Left cardiac atrium (tissue), 4 donors: ENCODE measurements at places on chromosomes 12 and 14. TPM values are rescaled to one million over a fixed set of nuclear protein-coding genes. Genes with fewer than 3 reads are reported as not detected.

- DNase-seq, result no peak
Observed at GRCh38 chr12:52441320-52441911, 7.2 kb upstream of the KRT75 start.

- DNase-seq, result no peak
Observed at GRCh38 chr12:92459850-92460249, 242.9 kb upstream of the PLEKHG7 start.

GRCh38 chr12:2853626-2854025, 3.2 kb downstream of the TEX52 start:
- DNase-seq, result peak; percentile 89

DNA sequence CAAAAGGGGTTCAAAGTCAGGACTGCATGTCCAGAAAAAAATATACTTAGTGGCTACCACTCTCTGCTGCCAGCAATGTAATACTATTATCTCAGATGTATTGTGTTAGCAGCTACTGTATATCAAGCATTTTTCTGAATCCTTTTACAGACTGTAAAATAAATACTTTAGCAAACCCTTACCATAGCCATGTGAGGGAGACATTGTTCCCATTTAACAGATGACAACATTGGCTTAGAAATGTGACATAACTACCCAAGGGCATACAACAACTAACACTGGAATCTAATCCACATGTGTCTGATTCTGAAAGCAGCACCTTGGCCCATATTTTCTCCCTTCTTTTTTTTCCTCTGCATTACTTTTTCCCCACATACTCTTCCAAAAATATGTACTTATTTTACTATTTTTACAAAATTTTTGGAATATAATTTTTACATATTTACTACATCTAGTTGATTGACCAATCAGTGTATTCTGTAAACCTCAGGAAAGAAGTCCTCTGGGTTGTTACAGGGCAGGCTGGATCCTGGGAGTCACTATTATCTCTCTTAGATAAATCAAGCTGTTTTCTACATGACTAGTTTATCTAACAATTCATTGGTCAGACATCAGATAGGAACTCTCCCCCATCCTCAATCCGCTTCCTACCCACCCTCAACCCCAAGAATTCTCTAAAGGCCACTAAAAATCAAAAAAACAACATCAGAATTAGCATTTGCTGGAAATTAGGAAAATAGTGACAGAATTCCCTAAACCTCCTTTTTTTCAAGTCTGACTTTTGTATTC, 154.1 kb downstream of the BTG1 start:
- no peak for DNase-seq

DNA sequence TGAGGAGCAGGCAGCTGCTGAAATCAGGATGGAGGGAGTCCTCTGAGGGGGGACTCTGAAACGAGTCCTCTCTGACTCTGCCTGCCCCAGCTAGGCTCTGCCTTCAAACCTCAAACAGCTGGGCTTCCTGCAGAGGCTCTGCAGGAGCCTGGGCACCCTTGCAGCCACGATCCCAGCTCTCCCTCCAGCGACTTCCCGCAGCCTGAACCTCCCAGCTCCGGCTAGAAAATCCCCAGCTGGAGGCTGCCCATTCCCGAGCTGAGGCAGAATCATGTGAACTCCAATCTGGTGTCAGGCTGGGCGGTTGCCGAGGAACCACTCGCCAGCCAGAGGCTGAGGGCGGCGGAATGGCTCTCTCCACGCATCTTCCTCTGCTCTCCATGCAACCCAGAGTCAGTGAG, at the start of gene GPR68:
Gene GPR68 (minus strand): TSS at position 204 of the 401 bp plus-strand sequence. CDS start 9,654 bp downstream, outside the sequence.
- DNase-seq, result peak; percentile 66

- DNase-seq, result peak; percentile 36
Observed at GRCh38 chr12:51183816-51184215, 10.9 kb upstream of the TFCP2 start.

DNA sequence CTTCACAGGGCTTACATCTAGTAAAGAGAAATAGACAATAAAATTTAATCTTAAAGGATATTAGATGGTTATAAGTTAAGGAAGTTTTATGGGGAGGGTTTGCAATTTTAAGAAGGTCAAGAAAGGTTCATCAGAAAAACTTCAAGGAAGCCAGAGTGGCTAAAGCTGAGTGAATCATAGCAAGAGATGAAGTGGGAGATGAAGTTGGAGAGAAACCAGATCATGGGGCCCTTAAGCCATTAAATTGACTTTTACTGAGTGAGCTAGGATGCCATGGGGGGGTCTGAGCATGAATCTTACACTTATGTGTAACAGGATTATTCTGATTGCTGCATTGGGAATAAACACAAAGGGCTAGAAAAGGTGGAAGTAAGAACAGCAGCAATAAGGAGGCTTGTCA, 189.2 kb downstream of the LRIG3 start:
- DNase-seq, result no peak

DNA sequence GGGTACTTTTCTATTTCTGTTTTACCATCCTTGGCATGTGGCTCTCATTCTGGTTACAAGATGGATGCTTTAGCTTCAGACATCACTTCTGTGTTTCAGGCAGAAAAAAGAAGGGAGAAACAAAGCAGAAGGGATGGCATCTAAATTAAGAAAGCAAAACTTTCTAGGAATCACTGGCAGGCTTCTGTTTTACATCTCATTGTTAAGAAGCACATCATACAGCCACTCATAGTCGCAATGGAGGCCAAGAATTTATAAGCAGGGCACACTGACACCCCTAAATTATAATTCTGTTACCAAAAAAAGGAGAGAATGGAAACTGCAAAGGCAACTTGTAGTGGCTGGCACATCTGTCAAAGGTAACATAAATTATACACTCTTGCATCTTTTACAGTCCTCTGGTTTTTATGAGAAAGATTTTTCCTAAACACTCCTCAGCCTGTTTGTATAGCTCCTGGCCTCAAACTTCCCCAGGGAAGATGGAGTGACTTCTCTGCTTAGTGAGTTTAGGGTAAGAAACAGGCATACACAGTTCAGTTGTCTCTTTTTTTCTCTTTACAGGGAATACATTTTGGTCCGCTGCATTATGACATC, 22.0 kb upstream of the LEMD3 start:
- no peak for DNase-seq

DNA sequence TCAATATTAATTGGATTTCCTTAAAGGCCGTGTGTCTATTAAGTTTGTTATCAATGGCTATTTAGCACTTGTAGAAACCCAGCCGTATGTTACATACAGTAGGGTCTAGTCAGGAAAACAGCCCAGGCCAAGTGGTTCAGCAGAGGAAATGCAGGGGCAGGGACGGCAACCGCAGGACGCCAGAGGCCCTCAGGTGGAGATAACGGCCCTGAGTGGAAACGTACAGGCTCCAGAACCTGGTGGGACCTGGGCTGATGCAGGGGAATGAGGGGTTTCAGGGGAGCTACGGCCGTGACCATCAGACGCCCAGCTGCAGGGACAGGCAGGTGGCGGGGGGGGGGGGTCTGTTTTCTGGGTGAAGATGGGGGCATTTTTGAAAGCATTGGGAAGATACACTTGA, 3.7 kb upstream of the ANKLE2 start:
- DNase-seq, result no peak

DNA sequence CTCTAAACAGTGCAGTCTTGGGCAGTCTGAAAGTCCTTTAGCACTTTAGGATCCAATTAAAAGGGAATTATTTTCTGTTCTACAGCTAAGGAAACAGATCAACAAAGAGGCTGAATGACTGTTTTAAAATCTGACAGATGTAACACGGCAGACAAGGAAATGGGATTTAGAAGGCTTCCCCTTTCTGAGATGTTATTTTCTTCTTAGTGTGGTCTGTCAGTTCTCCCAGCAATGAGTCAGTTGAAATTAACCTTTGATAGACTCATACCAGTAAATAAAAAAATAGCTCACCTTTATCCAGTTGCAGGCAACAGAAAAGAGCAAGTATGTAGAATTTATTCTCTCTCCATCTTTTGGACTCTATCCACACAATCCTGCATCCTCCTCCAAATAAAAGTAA, 98.1 kb downstream of the NEDD1 start:
- DNase-seq, result no peak

DNA sequence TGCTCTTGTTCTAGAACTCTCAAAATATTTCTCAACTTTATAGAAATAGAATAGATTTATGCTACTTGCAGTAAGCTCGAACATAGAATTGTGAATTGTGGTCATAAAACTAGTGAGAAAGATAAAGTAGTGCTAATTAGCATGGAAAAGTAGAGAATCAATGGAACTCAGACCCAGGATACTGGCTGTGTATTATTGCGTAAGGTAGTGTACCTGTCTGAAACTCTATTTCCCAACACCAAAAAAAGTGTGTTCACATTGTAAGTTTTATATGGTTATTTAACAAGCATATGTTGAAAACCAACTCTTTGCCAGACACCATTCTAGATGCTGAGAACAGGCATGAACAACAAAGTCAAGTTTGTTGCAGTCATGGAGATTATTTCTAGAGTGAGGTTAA, 720.5 kb upstream of the ATXN7L3B start:
- DNase-seq, result no peak

GRCh38 chr14:74281069-74281468, 21.7 kb downstream of the ABCD4 start:
- DNase-seq, result no peak

DNA sequence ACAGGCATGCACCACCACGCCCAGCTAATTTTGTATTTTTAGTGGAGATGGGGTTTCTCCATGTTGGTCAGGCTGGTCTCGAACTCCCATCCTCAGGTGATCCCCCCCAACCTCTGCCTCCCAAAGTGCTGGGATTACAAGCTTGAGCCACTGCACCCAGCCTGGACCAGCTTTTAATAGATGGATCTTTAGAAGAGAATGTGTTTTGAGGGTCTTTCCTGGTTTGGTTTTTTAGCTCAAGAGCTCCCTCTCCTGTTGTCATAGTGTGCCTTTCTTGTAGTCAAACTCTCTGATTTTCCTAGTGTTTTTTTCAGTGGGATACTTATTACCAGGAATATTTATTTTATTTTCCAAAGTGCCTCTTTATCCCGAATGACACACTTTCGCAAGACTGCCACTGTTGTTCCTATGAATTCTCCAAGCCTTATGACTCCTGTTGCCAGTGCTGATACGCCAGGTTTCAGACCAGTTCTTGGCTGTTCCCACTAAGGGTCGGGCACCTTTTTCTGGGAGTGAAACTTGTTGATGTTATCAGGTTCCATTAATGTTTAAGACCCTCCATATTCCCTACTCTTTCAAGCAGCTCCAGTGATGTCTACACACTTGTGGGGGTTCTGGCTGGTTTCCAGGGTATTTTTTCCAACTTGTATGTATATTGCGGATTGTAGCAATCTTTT, 31.5 kb upstream of the LIMA1 start:
- no peak for DNase-seq

GRCh38 chr12:127113945-127114344, 1153.0 kb upstream of the TMEM132C start:
- DNase-seq, result no peak

GRCh38 chr14:60485598-60486251, at the start of gene C14orf39:
Gene C14orf39, minus strand, starts transcription at chr14:60486063. Its CDS starts 985 bp downstream, at chr14:60485078.
- DNase-seq, result no peak

DNA sequence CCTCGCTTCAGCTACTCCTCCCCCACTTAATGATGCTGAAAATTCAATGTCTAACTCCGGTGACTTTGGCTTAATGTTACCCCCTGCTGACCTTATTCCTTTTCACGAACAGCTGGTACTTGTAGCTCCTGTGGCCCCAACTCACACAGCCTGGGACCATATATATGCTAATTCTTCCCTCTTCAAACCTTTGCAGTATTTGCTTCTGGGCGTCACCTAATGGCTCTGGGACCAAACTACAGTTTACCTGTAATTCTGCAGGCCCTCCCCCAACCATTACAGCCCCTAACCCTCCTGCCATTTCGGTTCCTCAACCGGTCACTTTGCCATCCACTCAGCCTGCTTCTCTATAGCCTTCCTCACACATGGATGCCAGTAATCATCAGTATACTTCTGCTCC, 29.6 kb upstream of the C12orf75 start:
- DNase-seq, result no peak

- DNase-seq, result no peak
Observed at GRCh38 chr12:19946550-19946949, 421.8 kb upstream of the PDE3A start.

- DNase-seq, result no peak
Observed at GRCh38 chr12:6317693-6318439, 7.4 kb downstream of the PLEKHG6 start.

Gene KRT1
- not detected for total RNA-seq

Gene RPGRIP1
- 0.26 TPM for total RNA-seq

Gene RNASE7
- total RNA-seq, result not detected

Gene ZNF641
- total RNA-seq, result 14.4 TPM

Gene AVPR1A
- 1.9 TPM for total RNA-seq

Gene SDR9C7
- not detected for total RNA-seq

Gene SLC41A2
- total RNA-seq, result 12.0 TPM

Gene USP44
- total RNA-seq, result 0.92 TPM
